ENCODE measurements at places on chromosomes 16 and 17.

- peak; percentile 8 for DNase-seq
These were observed 8.9 kb upstream of the C16orf74 start for GRCh38 chr16:85759631-85760419.

DNA sequence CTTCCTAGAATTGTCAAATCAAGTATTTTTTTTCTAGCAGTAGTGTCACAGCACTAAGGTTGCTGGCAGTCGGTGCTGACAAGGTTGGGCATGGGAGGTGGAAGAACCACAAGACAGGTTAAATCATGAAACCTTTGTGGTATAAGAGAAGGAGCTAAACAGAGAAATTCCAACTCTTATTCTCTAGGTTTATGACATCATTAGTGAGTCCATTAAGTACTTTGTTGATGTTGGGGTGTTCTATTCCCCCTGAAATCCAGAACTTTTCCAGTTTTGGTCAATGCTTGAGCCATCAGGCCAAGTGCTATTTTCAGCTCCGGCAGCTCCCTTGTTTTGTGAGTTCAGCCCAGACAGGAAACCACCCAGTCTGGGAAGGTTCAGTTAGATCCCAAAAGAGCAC, 206.0 kb upstream of the SOX9 start:
- DNase-seq: no peak

GRCh38 chr17:61593426-61593825, 2.4 kb upstream of the NACA2 start:
- DNase-seq: no peak

DNA sequence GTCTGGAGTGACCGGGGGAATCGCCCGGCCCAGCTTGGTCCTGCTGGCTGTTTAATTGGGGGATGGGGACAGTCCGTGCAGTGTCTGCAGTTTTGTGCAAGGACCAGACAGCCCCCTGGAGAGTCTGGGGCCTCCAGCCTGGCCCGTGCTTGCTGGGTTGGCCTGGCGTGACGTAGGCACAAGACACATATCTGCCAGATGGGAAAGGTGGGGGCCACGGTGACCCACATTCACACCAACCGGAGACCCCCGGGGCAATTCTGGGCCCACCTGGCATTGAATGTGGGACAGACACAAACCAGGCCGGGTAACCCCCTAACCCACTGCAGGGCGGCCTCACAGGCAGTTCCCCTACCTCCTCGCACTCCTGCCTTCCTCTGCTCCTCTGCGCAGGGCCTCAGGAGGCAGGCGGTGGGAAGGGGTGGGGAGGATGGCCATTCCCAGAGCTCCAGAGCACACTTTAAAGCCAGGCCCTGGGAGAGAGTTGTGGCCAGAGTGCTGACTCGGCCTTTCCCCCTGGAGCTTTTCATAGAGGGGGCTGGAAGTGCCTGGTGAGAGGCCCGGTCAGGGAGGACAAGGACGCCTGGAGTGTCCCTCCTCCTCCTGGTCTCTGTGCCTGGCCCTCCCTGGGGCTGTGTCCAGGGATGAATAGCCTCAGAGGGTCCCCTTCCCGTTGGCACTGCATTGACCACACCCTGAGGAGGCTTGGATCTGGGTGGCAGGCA, 1.5 kb downstream of the MRC2 start:
- no peak for DNase-seq

DNA sequence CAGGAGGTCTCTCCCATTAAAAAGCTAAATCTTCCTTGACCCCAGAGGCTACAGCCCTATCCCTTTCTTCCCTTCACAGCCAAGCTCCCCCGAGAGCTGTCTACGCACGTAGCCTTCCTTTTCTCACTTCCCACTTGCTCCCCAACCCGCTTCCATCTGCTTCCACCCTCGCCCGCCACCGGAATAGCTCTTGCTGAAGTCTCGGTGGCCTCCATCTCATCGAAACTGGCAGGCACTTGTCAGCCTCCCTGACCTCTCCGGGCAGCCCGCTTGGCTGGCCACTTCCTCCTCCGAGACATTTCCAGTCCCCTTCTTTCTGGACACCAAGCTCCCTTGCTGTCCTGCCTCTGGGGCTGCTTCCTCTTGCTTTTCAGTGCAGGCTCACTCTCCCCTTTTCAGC, 10.7 kb upstream of the EPOP start:
- no peak for DNase-seq

DNA sequence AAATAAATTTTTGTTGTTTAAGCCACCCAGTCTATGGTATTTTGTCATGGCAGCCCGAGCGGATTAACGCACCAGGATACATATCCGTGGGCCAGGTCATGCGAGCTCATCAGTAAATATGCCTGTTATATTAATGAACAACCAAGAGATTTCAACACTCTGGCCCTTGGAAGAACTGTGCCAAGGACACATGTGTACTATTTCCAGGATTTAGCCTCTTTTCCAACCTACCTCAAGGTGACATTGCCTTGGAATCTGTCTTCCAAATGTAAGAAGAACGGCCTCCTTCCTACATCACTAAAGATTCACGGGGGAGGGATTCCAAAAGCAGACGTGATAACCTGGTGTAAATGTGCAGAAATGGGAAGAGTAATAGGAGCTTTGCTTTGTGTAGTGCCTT, 72.8 kb upstream of the DYNLRB2 start:
- DNase-seq: no peak

GRCh38 chr17:17514361-17514992, 18.3 kb upstream of the RASD1 start:
- no peak for DNase-seq

DNA sequence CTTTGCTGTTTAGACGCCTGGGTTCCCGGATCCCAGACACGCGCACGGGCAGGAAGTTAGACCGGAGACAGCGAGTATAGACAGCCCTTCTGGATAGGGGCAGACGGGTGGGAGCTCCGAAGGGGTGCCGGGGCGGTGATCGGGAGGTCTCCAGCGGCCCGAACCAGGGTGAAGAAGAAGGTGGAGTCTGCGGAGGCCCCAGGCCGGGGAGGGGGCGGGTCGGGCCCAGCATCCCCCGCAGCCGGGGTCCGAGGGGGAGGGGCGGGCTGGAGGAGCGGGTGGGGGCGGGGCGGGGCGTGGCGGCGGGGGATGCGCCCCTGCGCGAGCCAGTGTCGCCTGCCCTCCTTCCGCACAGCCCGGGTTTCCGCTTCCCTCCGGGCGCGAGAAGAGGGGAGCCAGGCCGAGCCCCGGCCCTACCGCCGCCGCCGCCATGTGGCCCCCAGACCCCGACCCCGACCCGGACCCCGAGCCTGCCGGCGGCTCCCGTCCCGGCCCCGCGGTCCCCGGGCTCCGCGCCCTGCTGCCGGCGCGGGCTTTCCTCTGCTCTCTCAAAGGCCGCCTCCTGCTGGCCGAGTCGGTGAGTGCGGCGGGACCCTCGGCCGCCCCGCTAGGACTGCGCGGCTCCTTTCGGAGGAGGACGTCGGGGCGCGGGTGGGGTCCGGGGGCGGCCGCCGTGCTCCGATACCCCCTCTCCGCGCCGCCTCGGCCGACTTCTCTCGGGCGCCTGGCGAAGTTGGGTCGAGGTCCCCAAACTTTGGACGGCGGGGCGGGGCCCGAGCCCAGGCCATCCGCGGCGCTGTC, at the start of gene CMTM3:
CMTM3 (plus strand) TSS at position 329 of the 801 bp plus-strand sequence; CDS start at position 431, 102 bp downstream.
- no peak for DNase-seq

DNA sequence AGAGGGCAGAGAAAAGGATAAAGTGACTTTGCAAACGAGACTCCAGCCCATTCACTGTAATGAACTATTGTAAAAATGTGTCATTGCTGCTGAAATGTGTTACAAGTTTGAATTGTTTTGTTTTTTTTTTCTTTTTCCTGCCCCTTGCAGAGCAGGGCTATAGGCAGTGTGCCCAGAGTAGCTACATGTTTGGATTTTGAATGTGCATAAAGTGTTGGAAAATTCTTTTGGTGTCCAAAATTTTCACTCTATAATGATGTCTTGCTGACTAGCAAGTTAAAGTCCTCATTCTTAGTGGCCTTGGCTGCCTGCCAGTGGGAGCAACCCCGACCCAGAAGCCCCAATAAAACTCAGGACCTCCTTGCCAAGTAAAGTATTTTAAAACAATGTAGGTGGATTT, 66.5 kb downstream of the IGF2BP1 start:
- no peak for DNase-seq

DNA sequence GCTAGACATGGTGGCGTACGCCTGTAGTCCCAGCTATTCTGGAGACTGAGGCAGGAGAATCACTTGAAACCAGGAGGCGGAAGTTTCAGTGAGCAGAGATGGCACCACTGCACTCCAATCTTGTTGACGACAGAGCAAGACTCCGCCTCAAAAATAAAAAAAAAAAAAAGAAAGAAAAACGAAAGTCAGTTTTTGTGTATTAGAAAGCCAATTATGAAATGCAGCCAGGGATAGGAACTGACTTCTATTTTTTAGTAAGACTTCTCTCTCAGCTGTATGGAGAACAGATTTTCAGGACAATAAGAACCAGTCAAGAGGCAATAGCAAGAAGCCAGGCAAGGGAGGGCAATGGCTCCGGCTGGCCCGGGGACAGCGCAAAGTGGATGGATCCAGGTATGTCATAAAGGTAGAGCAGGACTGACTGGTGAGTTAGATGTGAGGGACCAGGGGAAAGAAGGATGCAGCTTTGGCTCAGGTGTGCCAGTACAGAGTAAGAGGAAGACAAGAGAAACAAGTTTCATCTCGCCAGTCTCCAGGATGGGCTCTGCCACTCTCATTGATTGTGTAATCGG, 12.5 kb upstream of the CCL1 start:
- no peak for DNase-seq

- no peak for DNase-seq
These were observed 696.7 kb downstream of the MAF start for GRCh38 chr16:78903843-78904242.

GRCh38 chr16:88383401-88384221, 852 bp downstream of the ZNF469 start:
- no peak for DNase-seq

DNA sequence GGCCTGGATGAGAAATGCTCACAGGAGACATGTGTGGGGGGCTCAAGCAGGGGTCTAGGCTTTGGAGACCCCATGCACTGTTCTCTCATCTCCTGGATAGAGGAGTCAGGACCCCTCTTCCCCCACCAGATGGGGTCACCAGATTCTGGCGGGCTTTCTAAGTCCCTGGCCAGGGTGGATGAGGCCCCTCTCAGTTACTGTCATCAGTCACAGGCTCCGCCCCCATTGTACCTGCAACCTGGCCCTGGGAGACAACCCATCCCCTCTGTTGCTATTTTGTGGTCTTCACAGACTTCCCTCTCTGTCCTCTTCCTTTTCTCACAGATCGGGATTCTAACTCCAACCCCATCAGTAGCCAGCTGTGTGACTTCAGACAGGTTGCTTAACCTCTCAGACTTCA, 33.5 kb upstream of the NDRG4 start:
- DNase-seq: no peak

DNA sequence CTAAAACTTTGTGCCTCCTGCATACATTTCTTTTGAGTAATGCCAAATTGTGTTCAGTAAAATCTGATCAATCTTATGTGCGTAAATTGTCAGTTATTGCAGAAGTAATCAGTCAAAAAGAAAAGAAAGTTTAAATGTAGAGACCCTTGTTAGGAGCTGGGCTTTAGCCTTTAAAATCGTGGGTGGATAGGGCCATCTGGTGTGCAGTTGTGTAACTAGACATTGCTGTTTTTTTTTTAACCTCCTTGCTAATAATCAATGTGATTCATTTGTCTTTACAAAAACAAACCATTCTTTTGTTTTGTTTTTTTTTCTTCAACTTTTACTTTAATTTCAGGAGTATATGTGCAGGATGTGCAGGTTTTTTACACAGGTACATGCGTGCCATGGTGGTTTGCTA, 5.3 kb upstream of the WWOX start:
- no peak for DNase-seq

- DNase-seq: no peak
These were observed 130.2 kb upstream of the PSMD7 start for GRCh38 chr16:74166456-74166855.

GRCh38 chr17:54007855-54008254, 185.1 kb downstream of the KIF2B start:
- no peak for DNase-seq

GRCh38 chr17:40501499-40501911, at the start of gene TNS4:
Gene TNS4, minus strand, starts transcription at chr17:40501623. Its CDS starts 5,198 bp downstream, at chr17:40496425.
- DNase-seq: peak; percentile 14

GRCh38 chr17:65707780-65708179, 146.3 kb upstream of the AXIN2 start:
- DNase-seq: no peak
